Bone marrow (tissue), 2 donors: ENCODE measurements at places on chromosomes 2 and 18.

- no peak for DNase-seq
Observed at GRCh38 chr18:12035481-12035880, 54.2 kb downstream of the IMPA2 start.

DNA sequence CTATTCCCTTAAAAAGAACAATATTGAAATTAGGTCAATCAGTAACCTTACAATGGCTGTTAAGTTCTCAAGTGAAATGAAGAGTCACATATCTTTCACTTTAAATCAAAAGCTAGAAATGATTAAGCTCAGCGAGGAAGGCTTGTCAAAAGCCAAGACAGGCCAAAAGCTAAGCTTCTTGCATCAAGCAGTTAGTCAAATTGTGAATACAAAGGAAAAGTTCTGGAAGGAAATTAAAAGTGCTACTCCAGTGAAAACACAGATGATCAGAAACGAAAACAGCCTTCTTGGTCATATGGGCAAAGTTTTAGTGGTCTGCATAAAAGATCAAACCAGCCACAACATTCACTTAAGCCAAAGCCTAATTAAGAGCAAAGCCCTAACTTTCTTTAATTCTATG lies 402.6 kb upstream of the ZEB2 start:
- no peak for DNase-seq

DNA sequence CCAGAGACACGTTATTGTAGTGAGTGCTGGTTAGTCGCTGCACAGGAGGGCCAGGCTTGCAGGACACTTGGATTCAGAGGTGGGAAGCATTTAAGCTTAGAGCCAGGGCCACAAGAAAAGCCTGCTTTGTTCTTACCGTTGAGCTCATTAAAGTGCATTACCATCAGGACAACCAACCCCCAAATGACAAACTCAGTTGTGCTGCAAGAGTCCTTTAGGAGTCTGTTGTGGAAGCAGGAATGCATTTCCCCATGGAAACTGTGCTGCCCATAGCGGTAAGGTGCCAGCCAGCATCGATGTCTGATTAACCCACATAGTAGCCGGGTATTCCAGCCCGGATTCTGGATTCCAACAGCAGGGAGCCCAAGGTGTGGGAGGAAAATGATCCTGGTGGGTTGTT lies 23.4 kb upstream of the REEP1 start:
- no peak for DNase-seq

GRCh38 chr2:143823296-143823695 lies 694.1 kb downstream of the ARHGAP15 start:
- no peak for DNase-seq

DNA sequence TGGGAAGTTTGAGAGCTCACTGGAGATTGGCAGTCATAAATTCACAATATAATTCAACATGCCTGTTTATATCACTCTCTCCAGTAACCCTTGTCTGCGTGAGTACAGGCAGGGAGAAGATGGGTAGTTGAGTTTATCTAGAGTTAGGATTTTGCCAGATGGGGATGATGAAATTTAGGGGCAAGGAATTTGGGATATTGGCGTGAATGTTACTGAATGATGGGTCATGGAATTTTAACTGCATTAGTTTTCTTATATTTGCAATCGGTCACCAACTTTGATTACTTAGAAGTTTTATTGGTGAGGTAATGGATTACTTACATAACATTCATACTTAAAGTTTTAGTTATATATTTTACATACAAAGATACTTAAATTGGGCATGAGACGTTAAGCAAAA lies 35.1 kb downstream of the SANBR start:
- no peak for DNase-seq

DNA sequence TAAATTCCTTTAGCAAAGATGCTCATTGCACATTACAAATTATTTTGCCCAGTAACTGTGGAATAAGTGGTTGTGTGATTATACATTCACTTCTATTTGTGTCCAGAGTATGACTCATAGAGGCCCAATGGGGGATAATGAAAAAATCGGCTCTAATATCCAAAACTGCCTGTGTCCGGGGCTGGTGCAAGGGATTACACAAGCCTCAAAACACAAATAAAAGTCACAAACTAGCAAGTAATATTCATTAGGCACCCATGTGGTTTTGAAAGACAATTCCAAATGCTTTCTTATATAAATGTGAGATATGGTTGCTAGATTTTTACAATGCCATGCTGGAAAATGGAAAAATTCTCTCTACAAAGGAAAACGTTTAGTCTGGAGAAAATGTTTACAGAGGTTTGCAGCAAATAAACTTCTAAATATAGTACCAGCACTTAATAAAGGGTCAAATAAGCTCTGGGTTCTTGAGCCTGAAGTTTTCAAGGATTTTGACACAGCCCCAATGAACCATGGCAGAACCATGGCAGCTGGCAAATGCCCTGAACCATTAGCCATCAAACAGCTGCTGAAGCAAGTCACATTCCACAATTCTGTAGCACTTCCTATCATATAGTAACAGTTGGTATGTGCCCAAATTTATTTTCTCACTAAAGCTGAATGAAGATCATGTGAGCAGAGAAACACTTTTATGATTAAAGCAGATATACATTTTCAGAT lies 40.5 kb downstream of the IRS1 start:
- DNase-seq: no peak

DNA sequence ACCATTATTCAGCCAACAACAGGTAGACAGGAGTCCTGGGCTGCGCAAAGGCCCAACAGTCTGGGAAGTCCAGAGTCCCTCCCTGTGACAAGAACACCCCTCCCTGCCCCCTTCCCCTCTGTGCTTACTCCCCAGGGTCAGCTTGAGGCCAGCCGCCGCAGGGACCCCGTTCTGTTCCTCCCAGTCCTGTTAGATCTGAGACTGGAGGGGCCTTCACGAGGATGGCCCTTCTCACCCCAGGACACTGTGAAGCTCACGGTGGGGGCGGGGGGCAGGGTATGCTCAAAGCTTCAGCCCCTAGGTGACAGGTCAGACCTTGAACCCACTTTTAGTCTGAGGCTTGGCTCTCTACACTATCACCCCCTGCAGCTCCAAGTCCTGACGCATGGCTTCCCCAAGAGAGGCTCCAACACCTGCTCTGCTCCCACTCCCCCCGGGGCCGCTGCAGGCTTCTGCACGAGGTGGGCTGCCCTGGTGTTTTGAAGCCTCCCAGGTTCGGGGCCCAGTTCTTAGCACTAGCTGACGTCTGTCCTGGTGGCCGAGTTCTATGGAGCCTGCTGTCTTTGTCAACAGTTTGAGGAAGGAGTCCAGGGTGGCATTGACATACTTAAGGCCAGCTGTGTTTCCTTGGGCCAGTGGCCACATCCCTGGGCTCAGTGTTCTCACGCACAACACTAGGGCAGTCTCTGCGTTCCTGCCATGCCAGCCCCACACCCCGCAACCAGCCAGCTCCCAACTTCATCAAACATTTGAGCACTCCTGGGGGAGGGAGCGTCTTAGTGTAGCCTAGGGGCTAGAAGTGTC lies 37.2 kb upstream of the HPCAL1 start:
- no peak for DNase-seq

DNA sequence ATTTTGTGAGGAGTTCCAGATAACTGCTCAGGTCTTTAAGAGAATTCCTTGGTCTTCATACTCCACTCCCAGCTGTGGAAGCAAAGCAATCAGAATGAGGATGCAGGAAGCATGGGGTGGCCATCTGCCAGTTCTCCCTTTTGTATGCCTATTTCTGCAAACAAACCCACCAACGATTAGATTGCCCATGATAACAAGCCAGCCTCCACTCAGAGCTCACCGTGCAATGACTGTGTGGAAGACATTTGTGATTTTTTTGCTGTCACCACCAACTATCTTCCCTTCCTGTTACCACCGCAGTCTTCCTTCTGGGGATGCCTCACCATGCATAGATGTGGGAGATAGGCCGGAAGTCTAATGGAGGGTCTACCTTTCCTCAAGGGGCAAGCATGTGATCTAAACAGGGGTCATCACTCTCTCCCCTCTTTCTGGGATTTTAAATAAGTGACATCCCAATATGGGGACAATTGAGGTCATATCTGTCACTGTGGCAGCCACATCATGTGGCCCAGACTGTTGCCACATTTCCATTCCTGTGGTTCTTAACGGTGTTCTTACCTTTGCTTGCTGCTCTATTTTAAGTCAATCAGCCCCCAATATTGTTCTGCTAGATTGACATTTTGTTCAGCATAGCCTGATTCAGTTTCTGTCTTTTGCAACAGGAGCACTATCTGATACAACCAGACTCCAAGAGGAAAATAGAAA lies 4.4 kb downstream of the AFF3 start:
- DNase-seq: no peak

- no peak for DNase-seq
Observed at GRCh38 chr2:236637686-236638569, 68.3 kb downstream of the ACKR3 start.
